ENCODE measurements at places on chromosomes 7 and 10.

- DNase-seq, result no peak
Observed at GRCh38 chr10:83289373-83289772, 849.9 kb upstream of the GHITM start.

- peak; percentile 57 for DNase-seq
Observed at GRCh38 chr7:112692333-112692732, 97.9 kb downstream of the TMEM168 start.

GRCh38 chr10:5779730-5780129, 33.5 kb downstream of the GDI2 start:
- DNase-seq, result no peak

DNA sequence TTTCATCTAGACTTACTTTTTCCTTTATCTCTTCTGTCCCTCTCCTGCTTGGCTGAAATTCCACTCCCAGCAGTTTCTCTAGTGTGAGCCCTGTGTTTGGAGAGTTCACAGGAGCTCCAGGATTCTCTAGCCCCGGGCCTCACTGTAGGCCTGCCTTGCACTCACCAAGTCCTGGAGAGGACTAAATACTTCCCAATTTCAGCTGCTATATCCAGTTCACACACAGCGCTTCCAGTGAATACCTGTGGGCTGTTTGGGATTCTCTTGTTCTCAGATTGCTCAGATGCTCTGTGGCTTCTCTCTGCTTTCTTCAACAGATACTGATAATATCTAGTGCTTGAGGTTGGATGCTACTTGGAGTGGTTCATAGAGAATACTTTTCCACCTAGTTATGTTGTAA, 46.0 kb downstream of the MINPP1 start:
- DNase-seq, result no peak

All from HuH-7 (cell line).